ENCODE measurements at places on chromosomes 4 and X.

GRCh38 chrX:40298069-40298468, 200.3 kb upstream of the BCOR start:
- DNase-seq: no peak

GRCh38 chr4:26412381-26413372, 77.6 kb downstream of the CCKAR start:
- DNase-seq: no peak

DNA sequence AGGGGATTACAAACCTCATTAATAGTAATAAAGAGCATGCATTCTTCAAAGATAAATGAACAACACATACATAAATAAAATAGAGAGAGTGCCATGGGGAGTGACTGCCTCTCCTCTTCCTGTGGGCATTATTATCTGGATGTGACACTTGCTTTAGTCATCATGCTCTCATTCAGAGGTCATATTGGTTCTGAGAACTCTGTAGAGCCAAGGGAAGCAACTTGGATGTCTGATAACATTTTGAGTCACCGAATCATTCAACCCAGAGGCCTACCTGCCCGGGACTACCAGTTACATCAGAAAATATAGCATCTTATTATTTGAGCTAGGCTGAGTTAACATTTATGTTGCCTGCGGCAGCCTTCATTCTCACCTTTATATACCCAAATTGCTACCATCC, 489.5 kb downstream of the STIM2 start:
- DNase-seq: no peak

- DNase-seq: no peak
These were observed 253.6 kb downstream of the CBLL2 start for GRCh38 chrX:22526339-22526738.

DNA sequence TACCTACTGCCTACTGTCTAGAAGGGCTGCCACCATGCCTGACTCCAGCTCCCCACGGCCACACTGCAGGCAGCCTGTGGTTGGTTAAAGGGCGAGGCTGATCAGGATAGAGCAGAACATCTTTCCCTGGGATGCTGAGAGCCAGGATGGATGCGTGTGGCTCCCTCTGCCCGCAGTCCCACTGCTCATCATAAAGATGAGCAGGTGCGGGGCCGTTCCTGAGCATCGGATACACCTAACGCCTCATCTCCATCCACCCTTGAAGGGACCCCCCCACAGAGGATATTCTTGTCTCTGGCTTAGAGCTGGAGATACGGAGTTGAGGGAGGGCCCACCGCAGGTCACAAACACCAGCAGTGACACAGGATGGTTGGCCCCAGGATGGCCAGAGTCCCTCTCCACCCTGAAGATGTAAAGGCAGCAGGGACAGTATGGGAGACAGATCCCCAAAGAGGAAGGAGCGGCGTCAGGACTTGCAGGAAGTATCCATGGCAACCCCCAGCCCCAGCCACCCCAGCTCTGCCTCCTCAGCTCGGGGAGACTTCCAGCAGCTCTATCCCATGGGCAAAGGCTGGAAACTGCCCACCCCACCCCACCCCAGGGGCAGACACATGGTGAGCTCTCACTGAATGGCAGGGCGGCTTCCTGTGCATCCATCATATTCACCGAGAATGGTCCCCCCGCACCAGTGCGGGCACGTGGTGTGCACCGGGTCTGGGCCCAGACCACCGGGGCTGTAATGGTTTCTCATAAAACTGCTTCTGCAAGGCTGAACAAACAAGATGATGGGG, 19.3 kb downstream of the PPP2R2C start:
- DNase-seq: no peak

DNA sequence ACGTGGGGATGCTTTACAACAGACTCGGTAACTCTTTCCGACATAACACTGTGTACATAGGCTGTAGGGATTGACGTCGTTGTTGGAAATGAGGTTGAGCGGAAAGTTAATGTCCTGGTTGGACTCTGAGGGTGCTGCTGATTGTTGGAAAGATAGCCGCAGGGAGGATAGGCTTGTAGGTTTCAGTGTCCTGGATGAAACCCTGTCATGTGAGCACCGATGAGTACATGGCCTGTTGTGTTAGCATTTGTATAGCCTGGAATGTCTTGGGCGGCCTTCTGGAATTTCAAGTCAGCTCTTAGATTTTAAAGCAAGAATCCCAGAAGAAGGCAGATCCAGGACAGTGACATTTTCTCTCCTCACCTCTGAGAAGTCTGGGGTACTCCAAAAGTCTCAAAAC, 63.3 kb downstream of the TBC1D14 start:
- no peak for DNase-seq

DNA sequence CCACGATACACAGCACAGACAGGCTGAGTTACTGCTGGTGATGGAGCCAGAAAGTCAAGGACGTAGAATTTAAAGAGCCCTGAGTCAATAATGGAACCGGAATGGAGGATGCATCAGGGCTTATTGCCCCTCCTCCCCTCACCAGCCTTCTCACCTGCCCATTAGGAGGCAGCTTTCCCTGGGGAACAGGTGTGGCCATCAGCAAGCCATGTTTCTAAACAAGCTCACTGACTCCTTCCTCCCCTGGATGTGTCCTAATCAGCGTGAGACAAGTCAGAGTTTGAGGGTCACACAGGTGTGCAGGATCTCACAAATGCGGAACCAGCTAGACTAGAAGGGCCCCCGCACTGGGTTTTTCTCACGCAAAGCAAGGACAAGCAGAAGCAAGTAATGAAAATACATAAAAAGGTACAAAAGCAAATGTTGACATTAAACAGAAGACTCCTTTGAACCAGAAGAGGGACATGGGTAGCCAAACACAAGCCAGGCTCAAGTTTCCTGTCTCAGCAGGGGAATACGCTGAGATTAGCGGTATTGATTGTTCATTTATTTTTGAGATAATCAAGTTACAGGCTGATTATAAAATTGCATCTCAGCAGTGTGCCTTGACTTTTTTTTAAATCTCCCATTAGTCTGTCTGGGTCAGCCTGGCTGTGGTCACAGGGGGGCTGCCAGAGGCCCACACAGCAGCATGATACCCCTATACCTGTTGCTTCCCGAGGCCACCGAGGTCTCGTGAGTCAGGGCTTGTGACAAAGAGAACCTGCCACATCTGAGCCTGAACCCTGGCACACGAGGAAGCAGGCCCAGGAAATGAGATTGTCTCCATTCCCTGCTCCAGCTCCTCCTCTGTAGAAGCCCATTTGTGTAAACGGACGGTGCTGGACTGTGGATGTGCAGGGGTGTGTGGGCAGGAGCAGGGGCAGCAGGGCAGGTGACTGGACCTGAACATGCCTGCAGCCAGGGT, 37.4 kb downstream of the CCKAR start:
- no peak for DNase-seq

GRCh38 chr4:188127214-188127874, 11.9 kb upstream of the TRIML1 start:
- DNase-seq: no peak

GRCh38 chr4:48594180-48594579, 104.1 kb downstream of the ZAR1 start:
- no peak for DNase-seq

Measured in RPMI8226 (cell line).